SK-N-SH treated with all-trans-retinoic acid at 6 μM for 48 hours (cell line): ENCODE measurements at places on chromosomes 1 and 21.

DNA sequence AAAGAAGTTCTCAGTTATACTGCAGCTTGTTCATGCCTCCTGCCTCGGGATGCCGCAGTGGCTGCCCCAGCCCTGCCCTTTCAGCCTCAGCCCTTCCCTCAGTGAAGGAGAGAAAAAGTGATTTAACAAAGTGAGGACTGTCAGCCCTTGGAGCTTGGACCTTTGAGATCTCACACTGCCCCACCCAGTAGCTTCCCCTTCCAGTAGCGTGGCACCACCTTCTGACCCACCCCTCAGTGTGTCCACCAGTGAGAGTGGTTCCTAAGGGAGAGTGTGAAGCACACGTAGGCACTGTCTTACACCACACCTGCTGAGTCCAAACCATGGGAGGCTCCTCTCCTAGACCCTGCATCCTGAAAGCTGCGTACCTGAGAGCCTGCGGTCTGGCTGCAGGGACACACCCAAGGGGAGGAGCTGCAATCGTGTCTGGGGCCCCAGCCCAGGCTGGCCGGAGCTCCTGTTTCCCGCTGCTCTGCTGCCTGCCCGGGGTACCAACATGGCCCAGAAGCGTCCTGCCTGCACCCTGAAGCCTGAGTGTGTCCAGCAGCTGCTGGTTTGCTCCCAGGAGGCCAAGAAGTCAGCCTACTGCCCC, at the start of gene CDA:
CDA (plus strand) TSS at position 464 of the 592 bp plus-strand sequence; CDS start at position 497, 33 bp downstream.
- peak; percentile 25; the same call in 2 of the 3 replicates for ATAC-seq

GRCh38 chr1:221881805-221882581, 140.1 kb upstream of the DUSP10 start:
- no peak for ATAC-seq

- no peak for ATAC-seq
Observed at GRCh38 chr1:84700070-84700469, 9.8 kb upstream of the SSX2IP start.

- peak; percentile 29 for ATAC-seq
Observed at GRCh38 chr1:46039571-46040052, 92.8 kb downstream of the PIK3R3 start.

- no peak for ATAC-seq
Observed at GRCh38 chr1:46599059-46599970, 4.8 kb downstream of the MKNK1 start.

- no peak for ATAC-seq
Observed at GRCh38 chr1:20555025-20555757, 2.8 kb downstream of the FAM43B start.

GRCh38 chr1:203311368-203312301, 6.3 kb downstream of the BTG2 start:
- no peak for ATAC-seq

DNA sequence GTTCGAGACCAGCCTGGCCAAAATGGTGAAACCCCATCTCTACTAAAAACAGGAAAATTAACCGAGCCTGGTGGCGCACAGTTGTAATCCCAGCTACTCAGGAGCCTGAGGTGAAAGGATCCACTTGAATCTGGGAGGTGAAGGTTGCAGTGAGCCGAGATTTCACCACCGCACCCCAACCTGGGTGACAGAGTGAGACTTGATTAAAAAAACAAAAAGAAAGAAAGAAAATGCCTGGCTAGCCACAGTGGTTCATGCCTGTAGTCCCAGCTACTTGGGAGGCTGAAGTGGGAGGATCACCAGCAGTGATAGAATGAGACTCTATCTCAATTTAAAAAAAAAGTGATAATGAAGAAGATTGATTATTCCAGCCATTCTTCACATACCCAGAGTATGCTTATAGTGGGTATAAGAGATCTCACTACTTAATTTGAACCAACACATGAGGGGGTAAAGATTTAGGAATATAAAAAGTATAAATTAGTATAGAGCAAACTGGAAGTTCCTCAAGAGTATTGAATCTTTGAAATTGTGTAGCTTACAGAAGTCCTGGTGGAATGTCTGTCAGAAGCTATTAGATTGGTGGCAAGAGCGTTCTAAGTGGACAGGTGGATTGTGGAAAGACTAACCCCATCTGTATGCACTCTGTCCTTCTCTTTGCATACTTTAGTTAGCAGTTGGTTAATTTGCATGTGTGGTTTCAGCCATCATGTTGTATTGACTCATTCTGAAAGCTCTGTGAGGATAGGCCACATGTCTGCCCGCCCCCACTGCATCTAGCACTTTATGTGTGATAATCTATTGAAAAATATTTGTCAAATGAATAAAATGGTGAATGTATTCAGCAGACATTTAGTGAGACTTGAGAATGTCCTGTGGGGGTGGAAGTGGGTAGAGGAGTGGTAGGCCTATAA, 25.0 kb downstream of the RLF start:
- peak; percentile 54; the same call in 2 of the 3 replicates for ATAC-seq

DNA sequence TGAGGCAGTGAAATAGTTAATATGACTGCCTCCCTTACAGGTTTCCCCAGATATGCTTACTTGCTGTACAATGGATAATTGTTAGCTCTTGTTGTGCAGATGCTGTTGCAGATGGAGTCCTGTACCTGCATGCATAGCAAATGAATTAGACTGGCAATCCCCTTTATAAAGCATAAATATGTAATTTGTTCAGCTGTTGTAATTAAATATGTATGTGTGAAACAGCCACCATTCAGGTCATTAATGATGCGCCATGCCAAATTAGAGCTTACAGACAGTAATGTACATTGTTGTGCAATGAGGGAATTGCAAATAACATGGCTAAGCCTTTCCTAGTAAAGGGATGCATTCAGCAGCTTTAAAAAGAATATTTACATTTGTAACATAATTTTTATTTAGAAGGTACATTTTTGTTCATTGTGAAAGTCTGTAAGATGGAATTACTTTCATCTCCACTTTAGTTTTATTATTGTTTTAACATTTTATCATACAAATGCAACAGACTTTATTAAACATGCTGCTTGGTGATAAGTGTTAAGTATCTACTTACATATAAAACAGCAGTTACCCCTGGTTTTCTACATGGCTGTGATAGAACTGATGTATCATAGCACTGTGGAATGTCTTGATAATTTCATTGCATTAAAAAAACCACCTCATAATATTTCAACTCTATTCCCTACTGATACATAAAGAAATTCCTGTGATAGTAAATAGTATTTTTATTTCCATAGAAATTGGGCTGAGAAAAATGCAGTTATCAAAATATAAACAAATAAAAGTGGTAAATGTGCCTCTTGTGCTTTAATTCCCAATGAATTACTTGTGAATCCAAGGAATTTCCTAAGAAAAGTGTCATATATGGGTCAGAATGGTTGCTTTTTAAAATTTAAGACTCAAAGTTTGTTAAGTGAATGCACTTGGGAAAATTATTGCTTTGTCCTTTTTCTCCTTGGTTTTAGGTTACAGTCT, 99.0 kb downstream of the NFIA start:
- no peak for ATAC-seq

DNA sequence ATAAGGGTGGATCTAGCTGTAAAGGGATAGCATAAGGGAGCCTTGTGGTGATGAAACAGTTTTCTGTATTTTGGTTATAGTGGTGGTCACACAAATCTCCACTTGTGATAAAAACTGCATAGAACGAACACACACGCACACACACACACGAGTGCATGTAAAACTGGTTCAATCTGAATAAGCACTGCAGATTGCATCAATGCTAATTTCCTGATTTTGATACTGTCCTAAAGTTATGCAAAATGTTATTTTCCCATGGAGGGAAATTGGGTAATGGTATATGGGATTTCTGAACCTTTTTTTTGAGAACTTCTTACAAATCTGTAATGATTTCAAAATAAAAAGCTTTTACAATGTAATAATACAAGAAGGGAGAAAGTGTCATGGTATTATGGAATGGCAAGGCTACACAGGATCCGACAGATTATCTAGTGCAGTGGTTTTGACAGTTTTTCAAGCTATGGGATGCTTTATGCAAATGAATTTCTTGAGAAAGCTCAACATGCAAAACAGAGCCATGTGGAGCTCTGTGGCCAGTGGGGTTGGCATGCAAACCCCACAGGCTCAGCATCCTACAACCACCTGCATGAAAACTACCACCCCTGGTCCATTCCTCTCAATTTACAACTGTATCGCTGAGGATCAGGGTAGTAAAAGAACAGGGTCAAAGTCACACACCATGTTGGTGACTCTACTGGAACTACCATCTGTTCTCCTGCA, 18.8 kb downstream of the SLC41A1 start:
- ATAC-seq, result no peak

GRCh38 chr21:28821276-28822122, 171.2 kb downstream of the LTN1 start:
- peak; percentile 5; the same call in 1 of the 3 replicates for ATAC-seq

DNA sequence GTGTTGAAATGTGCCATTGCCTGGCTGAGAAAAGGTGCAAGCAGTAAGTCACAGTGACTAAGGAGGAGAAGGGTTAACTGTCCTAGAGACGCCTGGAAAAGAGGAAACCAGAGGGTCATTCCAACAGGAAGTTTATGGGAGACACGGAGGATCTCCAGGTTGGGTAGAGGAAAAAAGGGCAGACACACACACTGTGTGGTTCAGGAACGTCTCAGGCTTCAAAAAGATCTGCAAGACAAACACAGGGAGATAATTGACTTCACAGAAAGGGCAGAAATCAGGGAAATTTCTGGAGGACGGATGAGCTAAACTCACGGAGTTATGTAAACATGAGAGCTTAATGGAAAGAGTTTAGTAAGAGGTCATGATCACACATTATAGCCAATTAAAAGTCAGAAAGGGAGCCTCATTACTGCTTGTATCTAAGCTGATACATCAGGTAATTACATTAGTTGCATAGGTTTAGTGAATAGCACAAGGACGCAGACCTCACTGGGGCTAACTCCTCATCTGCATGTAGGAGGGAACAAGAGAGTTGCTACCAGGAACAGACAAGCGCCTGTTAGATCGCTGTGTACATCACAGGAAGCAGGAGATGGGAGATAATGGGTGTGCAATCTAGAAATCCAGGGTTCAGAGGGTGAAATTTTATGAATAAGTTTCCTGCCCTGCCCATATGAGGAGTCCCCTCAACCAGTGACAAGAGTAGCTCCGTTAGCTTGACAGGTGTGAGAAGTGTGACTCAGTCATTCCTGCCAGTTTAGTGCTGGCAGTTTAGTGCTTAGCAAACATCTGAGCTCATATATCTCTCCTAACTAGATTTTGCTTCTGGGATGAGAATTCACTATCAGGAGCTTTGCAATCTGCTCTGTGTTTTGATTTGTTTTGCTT, 96.6 kb upstream of the TNR start:
- no peak for ATAC-seq

DNA sequence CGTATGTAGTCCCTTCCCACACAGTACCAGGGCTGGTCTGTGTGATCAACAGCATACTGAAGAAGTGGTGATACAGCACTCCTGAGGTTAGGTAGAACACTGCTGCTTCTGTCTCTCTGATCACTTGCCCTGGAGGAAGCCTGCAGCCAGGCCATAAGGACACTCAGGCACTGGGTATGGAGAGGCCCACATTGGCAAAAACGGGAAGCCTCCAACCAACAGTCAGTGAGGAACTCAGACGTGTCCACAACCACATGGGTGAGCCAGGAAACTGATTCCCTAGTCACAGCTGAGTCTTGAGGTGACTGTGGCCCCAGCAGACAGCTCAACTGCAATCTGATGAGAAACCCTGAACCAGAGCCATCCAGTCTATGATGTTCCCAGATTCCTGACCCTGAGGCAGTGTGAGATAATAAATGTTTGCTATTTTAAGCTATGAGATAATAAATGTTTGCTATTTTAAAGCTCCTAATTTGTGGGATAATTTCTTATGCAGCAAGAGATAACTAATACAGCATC, 62.5 kb downstream of the COQ8A start:
- no peak for ATAC-seq

- peak; percentile 1; the same call in 2 of the 3 replicates for ATAC-seq
Observed at GRCh38 chr1:225483818-225484656, 56.2 kb upstream of the LBR start.

- ATAC-seq, result no peak
Observed at GRCh38 chr1:169727307-169727706, 6.6 kb downstream of the SELE start.

GRCh38 chr1:219703368-219703639, 90.4 kb upstream of the ZC3H11B start:
- ATAC-seq, result no peak

DNA sequence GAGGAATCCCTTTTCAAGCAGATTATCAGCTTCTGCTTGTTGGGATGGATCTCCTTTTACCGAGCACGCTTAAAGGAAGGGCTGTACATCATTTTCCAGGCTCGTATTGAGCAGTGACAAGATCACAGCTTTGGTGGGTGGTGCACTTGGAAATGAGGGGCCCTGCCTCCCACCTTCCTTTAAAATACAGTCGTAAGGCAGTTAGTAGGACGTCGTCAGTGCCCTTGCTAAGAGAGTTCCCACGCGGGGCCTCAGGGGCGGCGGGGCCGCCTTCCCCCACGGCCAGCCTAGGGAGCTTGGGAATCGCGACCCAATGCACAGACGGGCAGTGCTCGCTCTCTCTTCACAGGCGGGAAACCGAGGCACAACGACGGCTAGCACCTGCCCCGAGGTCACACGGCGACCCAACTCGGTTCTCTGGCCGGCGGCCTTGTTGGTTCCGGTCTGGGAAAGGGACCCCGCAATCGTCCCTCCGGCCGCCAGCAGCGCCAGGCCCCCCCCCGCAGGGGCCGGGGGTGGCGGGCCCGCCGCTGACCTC, 58.6 kb downstream of the H3-3A start:
- no peak for ATAC-seq

GRCh38 chr1:45135316-45135715, 71.1 kb downstream of the ZSWIM5 start:
- no peak for ATAC-seq

DNA sequence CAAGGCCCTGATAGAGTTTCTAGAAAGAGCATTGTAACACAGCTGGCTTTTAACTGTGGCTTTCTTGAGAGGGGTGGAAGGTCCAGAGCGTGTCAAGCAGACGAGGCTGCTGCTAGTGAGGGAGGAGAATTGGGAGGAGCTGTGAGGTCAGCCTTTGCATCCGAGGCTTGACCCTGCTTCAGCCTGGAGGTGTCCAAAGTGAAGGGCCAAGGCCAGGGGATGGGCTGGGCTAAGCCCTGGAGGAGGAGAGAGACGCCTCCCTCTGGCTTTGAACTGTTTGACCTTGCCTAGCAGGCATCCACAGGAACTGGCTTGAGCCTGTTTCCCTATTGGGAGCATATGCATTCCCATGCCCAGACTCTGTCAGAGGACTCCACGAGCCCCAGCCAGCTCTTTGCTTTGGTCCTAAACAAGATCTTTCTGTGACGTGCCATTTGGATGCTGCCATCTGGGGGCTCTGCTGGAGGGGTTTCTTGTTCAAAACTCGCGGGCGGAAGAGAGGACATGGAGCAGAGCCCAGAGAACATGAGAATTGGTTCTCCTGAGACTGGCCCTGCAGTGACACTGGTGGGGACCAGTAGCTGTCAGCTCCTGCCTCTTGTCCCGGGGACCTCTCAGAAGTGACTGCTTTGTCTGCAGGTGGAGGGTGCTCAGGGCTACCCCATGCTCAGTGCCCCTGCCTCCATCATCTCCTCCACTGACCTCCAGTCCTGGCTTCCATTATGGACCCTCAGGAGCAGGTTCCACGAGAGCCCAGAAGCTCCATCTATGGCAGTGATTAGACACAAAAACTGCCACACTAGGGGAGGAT, 5.5 kb downstream of the ACTRT2 start:
- ATAC-seq, result no peak
